Suppressor macrophage (primary cell): ENCODE measurements at places on chromosomes 2 and 18.
A peak's percentile ranks its signal among the peaks of the same experiment; 100 is the strongest.

GRCh38 chr2:129710670-129711495 is 268.6 kb upstream of the RAB6C start:
- DNase-seq = no peak

GRCh38 chr2:227325839-227326195 is 766 bp downstream of the MFF start:
- peak; percentile 67 for DNase-seq

GRCh38 chr2:157413326-157414035 is 30.4 kb downstream of the CYTIP start:
- DNase-seq = peak; percentile 53

DNA sequence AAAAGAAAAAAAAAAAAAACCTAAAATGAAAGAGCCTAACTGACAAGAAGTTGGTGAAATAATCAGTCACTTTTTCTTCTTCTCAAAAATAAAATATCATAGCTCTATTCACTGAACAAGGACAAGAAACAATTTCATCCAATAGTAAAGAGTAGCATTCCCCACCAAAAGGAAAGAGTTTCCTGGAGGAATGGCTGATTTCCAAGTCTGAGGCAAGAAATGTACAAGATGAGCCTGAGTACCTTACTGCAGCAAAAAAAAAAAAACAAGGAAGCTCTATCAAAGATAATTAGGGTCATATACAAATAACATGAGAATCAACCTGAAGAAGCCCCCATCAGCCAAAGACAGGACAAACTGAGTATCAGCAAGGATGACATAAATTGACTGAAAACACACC is 11.5 kb downstream of the ROCK1 start:
- DNase-seq = no peak

DNA sequence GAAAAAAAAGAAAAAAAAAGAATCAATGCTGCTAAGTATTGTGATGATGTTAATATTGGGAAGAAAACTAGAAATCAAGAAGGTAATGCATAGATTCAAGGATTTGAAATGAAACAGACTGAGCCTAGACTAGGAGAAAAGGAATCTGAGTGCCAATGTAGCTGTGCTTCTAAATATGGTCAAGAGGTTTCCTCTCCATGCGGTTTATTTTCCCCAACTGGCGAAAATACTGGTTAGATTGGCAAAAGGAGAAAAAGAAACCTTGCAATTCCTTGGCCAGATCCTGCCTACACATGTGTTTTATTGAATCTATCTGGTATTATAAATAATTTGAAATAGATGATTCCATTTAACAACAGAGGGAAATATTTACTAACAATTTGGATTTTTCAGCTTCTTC is 5.7 kb downstream of the SCN3A start:
- DNase-seq = no peak

DNA sequence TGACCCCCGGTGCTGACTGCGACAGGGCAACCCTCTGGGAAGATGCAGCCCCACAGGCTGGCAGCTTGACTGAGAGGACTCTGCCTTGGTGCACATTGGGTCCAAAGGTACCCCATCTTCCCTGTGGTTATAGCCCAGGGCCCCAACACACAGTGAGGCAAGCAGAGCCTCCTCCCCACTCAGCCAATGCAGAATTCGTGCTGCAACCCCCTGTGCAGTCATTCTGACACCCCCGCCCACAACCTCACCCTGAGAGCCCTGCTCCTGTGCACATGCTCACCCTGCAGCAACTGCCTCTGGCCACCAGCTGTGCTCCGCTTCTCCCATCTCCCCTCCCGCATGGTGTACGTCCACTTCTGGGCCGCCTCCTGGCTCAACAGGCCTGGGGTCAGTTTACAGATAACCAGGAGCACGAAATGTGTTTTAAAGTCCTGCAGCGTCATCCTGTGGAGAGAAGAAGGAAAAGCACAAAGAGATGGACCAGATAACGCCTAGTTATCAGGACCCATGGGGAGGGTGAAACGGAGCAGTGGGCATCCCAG is 24.4 kb downstream of the CAPN14 start:
- DNase-seq = no peak

DNA sequence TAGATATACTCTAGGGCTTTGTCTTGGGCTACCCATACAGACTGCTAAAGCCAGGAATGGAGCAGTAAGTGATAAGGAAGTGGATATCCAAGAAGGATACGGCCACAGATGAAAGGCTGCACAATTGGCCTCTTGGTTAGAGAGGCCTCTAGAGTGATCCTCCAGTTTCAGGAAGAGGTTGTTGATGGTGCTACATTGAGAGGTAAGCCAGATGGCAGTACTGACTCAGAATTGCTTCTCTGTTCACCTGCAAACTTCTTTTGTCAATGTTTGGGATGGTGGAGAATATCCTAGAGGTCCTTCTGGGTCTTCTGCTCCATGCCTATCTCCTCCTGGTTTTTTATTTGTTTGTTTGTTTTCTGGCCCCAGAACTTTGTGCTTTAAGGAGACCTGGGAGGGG is 226.8 kb upstream of the LRRTM1 start:
- no peak for DNase-seq

DNA sequence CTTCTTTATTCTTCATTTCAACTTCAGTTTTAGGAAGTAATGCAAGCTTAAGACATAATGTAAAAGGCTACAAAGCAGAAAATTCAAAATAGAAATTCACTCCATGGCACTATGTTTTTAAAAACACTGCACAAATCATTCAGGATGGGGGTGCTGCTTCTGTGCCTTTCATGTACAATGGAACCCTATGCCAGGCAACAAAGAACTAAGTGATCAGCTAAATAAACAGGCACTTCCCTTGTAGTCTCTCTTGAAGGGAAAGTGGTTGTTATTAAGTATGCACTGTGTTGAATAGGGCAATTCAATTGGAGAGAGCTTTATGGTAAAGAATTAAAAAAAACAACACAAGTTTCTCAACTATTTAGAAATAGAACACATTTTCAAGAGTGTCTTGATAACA is 10.9 kb upstream of the ERBB4 start:
- no peak for DNase-seq

- no peak for DNase-seq
These were observed 6.0 kb downstream of the RETREG2 start for GRCh38 chr2:219184121-219184520.

GRCh38 chr2:51959696-51960095 is 927.8 kb upstream of the NRXN1 start:
- DNase-seq = no peak

- no peak for DNase-seq
These were observed 9.8 kb downstream of the GATA6 start for GRCh38 chr18:22179174-22179573.

- DNase-seq = no peak
These were observed 90.7 kb upstream of the ITGA6 start for GRCh38 chr2:172336681-172337080.
